ENCODE measurements at places on chromosomes 7 and 10. TPM values are rescaled to one million over a fixed set of nuclear protein-coding genes. Genes with fewer than 3 reads are reported as not detected.

- H3K4me1 ChIP-seq: no peaks in the 10 kb centered on the region
- H3K4me3 ChIP-seq: no peak overlapping the region
- H3K36me3 ChIP-seq: no peaks in the 10 kb centered on the region
- H3K27me3 ChIP-seq: no peaks in the 10 kb centered on the region
- no peak for DNase-seq
Observed at GRCh38 chr7:48710995-48711394, 213.4 kb upstream of the CDC14C start.

GRCh38 chr10:34664706-34665105 is 150.4 kb downstream of the PARD3 start:
- H3K27ac ChIP-seq: no peak overlapping the region
- no peak for DNase-seq
- H3K4me1 ChIP-seq: no peaks in the 10 kb centered on the region
- no peaks in the 10 kb centered on the region for H3K36me3 ChIP-seq

GRCh38 chr7:80187279-80187678 is 52.6 kb downstream of the GNAI1 start:
- no peak overlapping the region for H3K4me3 ChIP-seq
- H3K27me3 ChIP-seq: no peaks in the 10 kb centered on the region
- no peak overlapping the region for H3K27ac ChIP-seq
- peaks cover 3% of the 10 kb centered on the region for H3K4me1 ChIP-seq
- no peaks in the 10 kb centered on the region for H3K36me3 ChIP-seq
- no peak for DNase-seq

DNA sequence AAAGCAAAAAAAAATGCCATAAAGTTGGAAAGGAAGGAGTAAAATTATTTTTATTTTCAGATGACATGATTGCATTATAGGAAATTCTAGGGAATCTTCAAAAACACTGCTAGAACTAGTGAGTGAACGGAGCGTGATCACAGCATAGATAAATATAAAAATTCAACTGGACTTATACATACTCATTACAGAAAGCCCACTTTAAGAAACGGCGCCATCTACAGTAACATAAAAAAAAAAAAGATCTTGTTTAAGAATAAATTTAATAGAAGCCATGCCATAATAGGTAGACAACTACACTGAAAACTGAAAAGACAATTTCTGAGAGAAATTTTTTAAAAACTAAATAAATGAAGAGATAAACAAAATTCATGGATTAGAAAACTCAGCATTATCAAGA is 623.1 kb upstream of the MGMT start:
- H3K27ac ChIP-seq: no peak overlapping the region
- H3K27me3 ChIP-seq: peaks cover 7% of the 10 kb centered on the region
- H3K4me1 ChIP-seq: no peaks in the 10 kb centered on the region
- no peak for DNase-seq
- H3K4me3 ChIP-seq: no peak overlapping the region

- H3K36me3 ChIP-seq: no peaks in the 10 kb centered on the region
- no peak overlapping the region for H3K4me3 ChIP-seq
- H3K27me3 ChIP-seq: peaks cover 2% of the 10 kb centered on the region
- peaks cover 2% of the 10 kb centered on the region for H3K4me1 ChIP-seq
Observed at GRCh38 chr7:104272767-104273384, 55.5 kb upstream of the LHFPL3 start.

DNA sequence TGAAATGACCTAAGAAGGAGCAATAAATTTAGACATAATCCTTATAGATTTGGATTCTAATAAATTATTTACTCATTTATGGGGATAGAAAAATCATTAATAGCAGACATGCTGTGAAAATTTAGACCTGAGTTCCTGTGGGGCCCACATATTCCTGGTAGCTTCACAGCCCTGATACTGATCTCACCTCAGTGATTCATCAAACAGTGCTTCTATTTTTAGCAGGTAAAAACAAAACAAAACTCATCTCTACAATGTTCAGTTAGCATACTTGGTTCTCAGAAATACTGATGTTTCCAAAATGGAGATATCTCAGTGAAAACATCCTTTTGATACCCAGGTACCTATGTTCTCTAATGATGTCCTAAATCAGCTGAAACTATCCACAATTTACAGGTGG is 841.1 kb upstream of the SORCS1 start:
- no peaks in the 10 kb centered on the region for H3K36me3 ChIP-seq

GRCh38 chr10:18097524-18097923 is 42.7 kb upstream of the CACNB2 start:
- H3K36me3 ChIP-seq: no peaks in the 10 kb centered on the region
- H3K4me3 ChIP-seq: no peak overlapping the region
- no peak overlapping the region for H3K27ac ChIP-seq
- H3K4me1 ChIP-seq: no peaks in the 10 kb centered on the region
- DNase-seq: no peak

The UPK3BL2 gene
- total RNA-seq: 14.1 TPM

The PVRIG gene
- 20.9 TPM for total RNA-seq

The STOX1 gene
- 0.76 TPM for total RNA-seq

DNA sequence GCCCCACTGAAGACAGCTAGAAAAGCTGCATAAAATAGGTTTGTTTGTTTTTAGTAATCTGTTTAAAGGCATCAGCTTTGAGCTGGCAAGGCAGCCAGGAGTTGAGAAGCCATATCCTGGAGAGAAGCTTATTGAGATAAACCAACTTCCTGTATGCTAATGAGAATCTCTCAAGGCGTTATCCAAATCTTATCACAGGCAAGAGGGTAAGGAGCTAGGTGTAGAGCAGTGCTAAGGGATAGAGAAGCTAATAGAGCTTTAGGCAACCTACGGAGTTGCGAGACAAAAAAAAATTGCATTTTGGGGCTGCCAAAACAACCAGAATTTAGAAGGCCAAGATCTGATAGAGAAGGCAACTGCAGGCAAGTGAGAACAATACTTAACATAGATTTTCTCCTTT is 641.6 kb downstream of the SH2D4B start:
- no peak overlapping the region for H3K4me3 ChIP-seq
- no peak overlapping the region for H3K27ac ChIP-seq
- H3K27me3 ChIP-seq: no peaks in the 10 kb centered on the region

- H3K36me3 ChIP-seq: no peaks in the 10 kb centered on the region
- no peak for DNase-seq
- H3K27me3 ChIP-seq: peaks cover 2% of the 10 kb centered on the region
- no peak overlapping the region for H3K27ac ChIP-seq
Observed at GRCh38 chr10:2968401-2969058, 98.8 kb upstream of the PFKP start.

The ADCY1 gene
- total RNA-seq: 1.5 TPM

GRCh38 chr7:48096273-48096672 is 7.2 kb downstream of the UPP1 start:
- peak overlapping the region; percentile 94 for H3K27ac ChIP-seq
- H3K4me3 ChIP-seq: peak overlapping the region; percentile 79
- peak; percentile 80 for DNase-seq
- H3K27me3 ChIP-seq: no peaks in the 10 kb centered on the region
- H3K36me3 ChIP-seq: peaks cover 78% of the 10 kb centered on the region

- H3K27ac ChIP-seq: peak overlapping the region; percentile 92
- peaks cover 43% of the 10 kb centered on the region for H3K4me1 ChIP-seq
- DNase-seq: peak; percentile 90
- peaks cover 17% of the 10 kb centered on the region for H3K36me3 ChIP-seq
- no peaks in the 10 kb centered on the region for H3K27me3 ChIP-seq
Observed at GRCh38 chr10:6204063-6204340, 1.3 kb downstream of the PFKFB3 start.

GRCh38 chr7:66727058-66727457 is 13.5 kb upstream of the RABGEF1 start:
- H3K4me3 ChIP-seq: no peak overlapping the region
- peaks cover 23% of the 10 kb centered on the region for H3K36me3 ChIP-seq
- no peak overlapping the region for H3K27ac ChIP-seq
- no peaks in the 10 kb centered on the region for H3K27me3 ChIP-seq
- DNase-seq: no peak
- no peaks in the 10 kb centered on the region for H3K4me1 ChIP-seq

The FANK1 gene
- 0.38 TPM for total RNA-seq

Data from activated CD4-positive, alpha-beta T cell treated with anti-CD3 and anti-CD28 coated beads, Interleukin-2, amount 10 ng/mL, durations not matched to agents 24 days and 14 days (primary cell).